ENCODE measurements at places on chromosomes 12 and 14. TPM values are rescaled to one million over a fixed set of nuclear protein-coding genes. Genes with fewer than 3 reads are reported as not detected.

DNA sequence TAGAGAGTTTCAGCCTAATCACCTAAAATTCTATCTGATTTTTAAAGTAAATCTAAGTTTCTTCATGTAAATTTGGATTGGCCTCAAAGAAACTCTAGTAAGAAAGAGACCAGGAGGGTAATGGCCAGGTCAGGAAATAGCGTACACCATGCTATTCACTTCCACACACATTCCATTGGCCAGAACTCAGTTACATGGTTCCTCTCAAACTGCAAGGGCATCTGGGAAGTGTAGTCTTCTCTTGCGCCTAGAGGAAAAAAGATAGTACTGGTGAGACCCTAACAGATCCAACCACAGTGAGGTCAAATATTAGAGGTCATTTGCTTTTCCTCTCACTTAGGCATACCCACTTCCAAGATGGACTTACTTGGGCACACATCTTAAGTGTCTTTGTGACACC, 39.1 kb downstream of the MBIP start:
- no peak for DNase-seq

DNA sequence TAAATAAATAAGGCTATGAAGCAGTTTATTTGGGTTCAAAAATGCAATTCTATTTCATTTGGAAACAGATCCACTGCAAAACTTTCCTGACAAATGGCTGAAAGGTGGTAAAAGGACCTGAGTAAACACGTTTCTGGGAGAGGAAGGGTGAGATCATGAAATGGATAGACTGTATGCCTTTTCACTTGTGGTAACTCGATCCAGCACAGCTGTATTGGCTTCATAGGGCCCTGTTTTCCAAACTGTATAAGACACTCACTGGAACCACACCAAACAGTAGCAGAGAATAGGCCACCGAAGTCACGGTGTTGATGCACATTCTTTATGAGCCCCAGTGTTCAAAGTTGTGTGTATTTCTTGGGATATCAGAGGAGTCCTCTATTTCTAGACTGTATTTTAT, 325.2 kb upstream of the DIO2 start:
- DNase-seq = no peak

DNA sequence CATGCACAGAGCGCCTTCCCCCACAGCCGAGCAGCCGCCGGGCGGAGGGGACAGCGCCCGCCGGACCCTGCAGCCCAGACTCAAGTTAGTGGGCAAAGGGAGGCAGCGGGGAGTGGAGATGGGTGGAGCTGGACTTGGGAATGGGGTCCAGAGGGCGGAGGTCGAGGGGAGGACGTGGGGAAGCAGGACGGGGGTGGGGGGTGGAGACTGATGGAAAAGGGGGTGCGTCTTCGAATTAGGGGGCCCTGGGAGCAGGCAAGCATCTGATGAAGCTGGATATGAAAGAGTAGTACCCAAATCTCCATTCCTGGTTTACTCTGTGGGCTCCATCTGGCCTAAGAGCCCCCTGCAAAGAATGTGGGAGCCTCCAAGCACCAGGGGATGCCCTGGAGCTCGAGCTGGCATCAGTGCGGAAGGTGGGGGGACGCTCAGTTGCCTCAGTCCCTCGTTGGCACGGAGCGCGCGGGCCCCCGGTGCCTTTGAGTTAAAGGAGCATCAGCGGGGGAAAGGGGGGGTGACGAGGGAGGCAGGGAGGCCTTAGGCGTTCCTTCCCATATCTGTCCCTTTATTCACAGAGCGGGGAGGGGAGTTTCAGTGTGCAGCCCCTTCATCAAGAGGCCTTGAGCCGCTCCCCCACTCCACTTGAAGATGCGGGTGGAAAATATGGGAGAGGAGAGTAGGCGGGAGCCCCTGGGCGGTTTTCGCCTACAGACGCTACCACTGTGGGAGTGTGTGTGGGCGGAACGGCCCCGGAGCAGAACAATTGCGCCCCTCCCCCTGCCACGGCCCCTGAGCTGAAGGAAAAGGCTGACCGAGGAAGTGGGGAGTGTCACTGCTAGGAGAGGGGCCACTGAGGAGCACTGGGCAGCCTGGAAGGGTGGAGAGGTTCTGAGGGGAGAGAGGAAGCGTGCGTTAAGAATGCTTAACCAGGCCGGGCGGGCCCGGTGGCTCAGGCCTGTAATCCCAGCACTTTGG, 644 bp downstream of the NAB2 start:
- no peak for DNase-seq

- peak; percentile 45 for DNase-seq
Observed at GRCh38 chr14:63204407-63205043, at the start of gene RHOJ. TSS of gene RHOJ (plus strand) at chr14:63204443. CDS start at chr14:63204870, 427 bp downstream.

- no peak for DNase-seq
Observed at GRCh38 chr12:132665794-132666193, 21.3 kb downstream of the POLE start.

- no peak for DNase-seq
Observed at GRCh38 chr12:15477761-15478160, 155.5 kb downstream of the PTPRO start.

SLC5A8 gene
- not detected for total RNA-seq

KRT5 gene
- total RNA-seq = 0.51 TPM

TAS2R20 gene
- 3.8 TPM for total RNA-seq

GRCh38 chr12:110741341-110742095, 1.2 kb downstream of the PPP1CC start:
- DNase-seq = no peak

DNA sequence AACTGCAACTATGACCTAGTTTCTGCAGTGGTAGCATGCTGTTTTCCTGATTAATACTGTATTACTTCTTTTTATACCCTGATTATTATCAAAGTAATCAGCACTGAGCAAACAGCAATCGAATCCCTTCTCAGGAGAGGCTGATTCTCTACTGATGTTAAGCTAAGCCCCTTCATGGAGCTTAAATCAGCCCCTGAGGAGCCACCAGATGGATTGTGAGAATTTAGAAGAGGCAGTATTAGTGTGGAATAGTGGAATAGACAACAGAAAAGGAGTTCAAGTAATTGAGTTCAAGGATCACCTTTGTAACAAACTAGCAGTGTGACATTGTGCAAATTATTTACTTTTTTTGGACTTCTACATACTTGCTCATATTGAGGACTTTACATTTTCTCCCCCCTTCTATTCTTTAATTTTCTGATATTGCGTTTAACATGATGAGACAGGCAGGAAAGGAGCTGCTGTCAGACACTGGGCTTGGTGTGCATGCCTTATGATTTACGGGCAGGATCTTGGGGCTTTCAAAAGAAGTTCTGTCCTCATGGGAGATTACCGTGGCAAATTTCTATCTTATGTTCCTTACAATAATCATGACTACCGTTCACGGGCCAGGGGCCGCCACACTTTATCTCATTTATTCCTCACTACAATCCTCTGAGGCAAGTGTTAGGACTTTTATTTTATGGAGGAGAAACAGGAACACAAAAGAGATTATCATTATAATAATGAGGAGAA, 68.0 kb downstream of the PTPRR start:
- no peak for DNase-seq

DNA sequence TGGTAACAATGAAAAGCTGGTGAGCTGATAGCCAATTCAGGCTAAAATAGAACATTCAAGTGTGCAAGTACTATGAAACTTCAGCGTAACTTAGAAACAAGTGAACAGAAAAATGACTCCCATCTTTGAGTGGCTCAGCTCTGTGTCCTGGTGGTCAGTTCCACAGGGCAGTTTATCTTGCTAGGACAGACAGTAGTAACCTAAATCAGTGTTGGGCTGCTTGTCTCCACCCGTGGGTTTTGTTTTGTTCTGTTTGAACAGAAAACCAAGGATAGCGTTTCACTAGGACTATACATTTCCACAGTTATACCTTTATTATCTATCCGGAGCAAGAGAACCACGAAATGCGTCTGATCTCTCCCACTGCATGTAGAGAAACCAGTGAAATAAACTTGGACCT, 467.8 kb downstream of the EGLN3 start:
- DNase-seq = no peak

- DNase-seq = no peak
Observed at GRCh38 chr14:92916201-92916600, 6.7 kb upstream of the CHGA start.

- DNase-seq = no peak
Observed at GRCh38 chr14:54867011-54867410, 35.6 kb downstream of the GCH1 start.

DNA sequence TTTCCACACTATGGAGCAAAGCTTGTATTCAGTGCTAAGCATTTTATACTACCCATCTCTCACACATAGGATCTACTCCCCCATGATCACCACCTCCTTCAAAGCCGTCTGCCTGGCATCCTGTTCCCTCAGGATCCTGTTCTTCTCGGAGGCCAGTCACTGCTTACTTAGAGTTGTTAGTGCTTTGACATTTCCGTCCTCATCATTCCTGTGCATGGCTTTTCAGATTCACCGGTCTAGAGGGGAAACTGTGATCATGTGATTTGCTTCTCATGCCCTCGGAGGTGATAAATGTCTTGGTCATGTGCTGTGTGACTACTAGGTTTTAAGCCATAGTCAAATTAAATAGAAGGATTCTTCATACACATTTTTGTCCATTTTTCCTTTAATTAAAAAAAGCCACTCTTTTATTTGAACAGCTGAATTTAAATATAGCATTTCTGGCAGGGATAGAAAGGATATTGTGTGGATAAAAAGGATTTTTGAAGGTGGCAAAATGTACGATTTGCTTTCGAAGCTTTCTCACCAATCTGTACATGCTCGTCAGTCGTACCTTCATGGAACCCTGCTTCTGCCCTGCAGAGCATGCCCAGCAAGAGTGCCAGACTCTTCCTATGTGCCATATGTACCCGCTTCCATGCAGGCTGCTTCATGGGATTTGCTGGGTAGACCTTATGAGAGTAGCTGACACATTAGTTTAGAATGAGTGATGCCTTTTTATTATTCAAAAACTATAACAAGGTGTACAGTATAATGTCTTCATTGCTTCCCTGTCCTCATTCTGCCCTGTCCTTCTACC, 53.3 kb downstream of the BMAL2 start:
- DNase-seq = no peak

DNA sequence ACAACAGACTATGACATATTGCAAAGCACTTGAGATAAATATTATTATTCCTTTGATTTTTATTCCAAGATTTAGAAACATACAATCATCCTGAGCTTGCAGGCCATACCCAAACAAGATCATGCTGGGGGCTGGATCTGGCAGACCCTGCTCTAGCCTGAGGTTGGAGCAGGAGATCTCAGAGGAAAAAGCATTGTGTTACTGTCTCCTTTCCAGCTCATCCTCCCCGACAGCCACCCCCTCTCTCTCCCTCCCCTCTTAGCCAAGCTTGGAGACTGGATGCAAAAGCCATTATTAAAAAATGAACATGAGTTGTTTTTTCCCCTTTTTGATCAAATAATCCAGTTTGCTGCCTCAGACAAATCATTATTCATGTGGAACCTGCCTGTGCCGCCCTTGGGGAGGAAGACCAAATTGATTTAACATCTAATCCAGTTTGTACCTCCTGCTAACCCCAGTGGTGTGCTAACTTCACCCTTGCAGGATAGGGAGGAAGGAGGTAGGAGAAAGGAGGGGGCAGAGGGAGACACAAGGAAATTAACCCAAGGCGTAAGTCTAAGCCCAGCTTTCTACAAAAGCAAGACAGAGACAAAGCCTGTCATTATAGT, 565.8 kb upstream of the TBX3 start:
- no peak for DNase-seq

DNA sequence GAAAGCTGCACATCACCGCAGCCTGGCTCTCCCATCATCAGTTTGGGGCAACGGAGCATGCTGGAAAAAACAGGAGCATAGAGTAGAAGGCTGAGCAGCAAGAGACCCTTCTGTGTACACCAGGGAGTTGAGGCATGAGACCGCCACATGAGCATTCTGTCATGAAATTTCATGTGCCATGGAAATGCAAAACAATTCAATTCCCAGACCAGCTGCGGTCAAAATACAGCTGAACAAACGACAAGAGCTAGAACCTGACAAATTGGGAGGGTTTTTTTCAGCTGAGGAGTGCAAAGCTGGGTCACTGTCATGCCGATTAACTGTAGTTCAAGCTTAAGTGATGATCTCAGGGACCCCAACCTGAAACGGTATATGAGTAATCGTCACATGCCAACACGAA, 37.1 kb downstream of the TMEM30B start:
- no peak for DNase-seq

IL22 gene
- total RNA-seq = not detected

- DNase-seq = no peak
Observed at GRCh38 chr12:114682785-114683708, 928 bp downstream of the TBX3 start.

GRCh38 chr12:92030618-92031017, 115.0 kb downstream of the BTG1 start:
- no peak for DNase-seq

- DNase-seq = no peak
Observed at GRCh38 chr12:118880720-118881493, 100.4 kb upstream of the SRRM4 start.

SLC39A2 gene
- 2.7 TPM for total RNA-seq

AMN gene
- total RNA-seq = 3.5 TPM

TAS2R7 gene
- total RNA-seq = 0.40 TPM

CEBPE gene
- total RNA-seq = not detected

TCL1B gene
- not detected for total RNA-seq

IQSEC3 gene
- total RNA-seq = 8.8 TPM

KLRF2 gene
- not detected for total RNA-seq

LMO3 gene
- total RNA-seq = 0.53 TPM

GRCh38 chr14:58737511-58737910, 99.7 kb downstream of the DACT1 start:
- no peak for DNase-seq

DNA sequence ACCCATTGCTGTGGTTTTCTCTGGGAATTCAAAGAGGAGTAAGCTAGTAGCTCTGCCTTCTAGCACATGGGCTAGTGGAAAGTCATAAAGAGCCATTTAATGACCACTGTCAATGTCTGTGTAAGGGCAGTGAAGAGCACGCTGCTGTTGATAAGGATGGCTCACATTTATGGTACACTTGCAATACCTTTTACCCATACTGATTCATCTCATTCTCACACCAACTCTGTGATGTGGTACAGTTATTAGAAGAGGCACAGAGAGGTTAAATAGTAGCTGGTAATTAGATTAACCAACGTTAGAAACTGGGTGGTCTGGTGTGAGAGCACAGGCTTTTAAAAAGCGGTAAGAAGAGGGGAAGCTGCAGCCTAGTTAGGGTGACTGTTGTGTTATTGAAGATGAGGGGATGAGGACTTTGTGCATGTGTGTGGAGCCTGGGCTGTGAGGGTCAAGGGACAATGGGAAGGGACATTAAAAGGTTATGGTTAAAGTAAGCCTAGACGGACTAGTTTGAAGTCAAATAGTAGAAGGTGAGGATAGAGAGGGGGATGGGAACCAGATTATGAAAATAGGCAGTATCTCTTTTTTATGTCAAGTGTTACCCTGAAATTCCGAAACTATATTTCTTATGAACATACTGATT, 25.2 kb downstream of the RASSF3 start:
- no peak for DNase-seq

PPP2R5E gene
- 57.1 TPM for total RNA-seq

CPNE6 gene
- total RNA-seq = not detected

GALNT16 gene
- 6.4 TPM for total RNA-seq
